EH (cell line): ENCODE measurements at places on chromosomes 2 and 18.
A peak's percentile ranks its signal among the peaks of the same experiment; 100 is the strongest.

- no peak for DNase-seq
These were observed 737 bp upstream of the RNF181 start for GRCh38 chr2:85594715-85595300.

DNA sequence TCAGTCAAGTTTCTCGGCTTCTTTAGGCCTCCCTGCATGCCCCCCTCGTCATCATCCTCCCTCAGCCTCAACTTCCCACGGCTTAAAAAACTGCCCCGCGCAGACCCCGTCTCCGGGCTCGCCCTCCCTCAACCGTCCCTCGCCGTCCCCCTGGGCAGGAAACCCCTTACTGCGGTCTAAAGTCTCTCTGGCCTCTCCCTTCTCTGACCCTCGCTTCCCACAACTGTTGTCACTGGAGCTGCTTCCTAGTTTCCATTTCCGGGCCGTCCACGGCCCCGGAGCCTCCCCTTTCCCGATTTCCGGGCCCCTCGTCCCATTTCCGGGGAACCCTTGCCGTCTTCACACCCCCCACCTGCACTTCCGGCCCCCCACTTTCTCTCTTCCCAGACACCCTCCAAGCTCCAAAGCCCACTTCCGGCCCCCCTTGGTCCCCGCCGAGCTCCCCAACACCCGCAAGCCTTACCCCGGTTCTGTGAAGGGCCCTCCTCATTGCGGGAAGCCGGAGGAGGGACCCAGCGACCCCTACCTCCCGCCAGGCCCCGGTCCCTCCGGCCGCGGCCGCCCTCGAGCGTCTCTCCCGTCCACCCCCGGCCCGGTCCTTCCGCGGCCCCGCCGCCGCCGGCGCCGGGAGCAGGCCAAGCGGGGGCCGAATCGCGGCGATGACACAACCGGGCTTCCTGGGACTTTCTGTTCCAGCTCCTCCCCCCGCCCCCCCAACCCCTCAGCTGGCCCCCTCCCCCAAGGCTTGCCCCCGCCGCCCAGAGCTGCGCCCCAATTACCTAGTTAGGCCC, 513 bp downstream of the TRIP12 start:
- DNase-seq = peak; percentile 78

GRCh38 chr2:158553257-158553656, 96.5 kb downstream of the PKP4 start:
- DNase-seq = no peak

GRCh38 chr2:205889114-205889513, 196.9 kb downstream of the INO80D start:
- DNase-seq = peak; percentile 10

DNA sequence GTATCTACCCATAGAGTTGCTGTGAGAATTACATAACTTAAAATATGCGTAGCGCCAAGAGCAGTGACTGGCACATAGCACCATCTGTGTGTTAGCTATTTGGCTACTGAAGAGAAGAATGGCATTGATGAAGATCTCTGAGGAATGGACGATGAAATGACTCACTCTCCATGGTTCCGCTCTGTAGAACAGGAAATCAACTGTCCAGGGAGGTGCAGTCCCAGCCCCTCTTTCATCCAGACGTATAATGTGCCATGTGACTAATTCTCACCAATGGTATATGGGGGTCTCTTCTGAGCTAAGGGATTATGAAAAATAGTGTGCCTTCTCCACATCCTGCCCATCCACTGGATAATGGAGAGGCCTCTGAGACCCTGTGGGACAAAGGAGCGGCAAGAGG, 254.8 kb downstream of the CYP26B1 start:
- peak; percentile 16 for DNase-seq

GRCh38 chr2:137696916-137697315, 267.4 kb upstream of the HNMT start:
- DNase-seq = no peak

DNA sequence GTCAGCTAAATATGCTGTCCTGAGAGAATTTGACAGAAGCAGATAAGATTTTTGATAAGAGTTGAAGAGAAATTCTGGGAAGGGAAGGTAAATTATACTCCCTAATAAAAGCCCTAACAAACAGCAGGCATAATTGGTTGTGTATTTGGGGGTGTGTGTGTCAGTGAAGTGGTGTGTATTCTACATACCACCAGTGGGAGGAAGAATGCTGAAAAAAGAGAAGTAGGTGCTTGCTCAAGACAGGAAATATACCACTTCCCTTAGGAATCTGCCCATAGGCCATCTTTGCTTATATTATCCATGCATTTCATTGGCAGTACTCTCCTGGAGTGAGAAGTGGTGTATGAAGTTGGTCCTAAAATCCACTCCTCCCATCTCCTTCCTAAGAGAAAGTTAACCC, 76.2 kb downstream of the FMNL2 start:
- DNase-seq = no peak

GRCh38 chr18:67650686-67651385, 134.3 kb upstream of the DSEL start:
- peak; percentile 23 for DNase-seq

DNA sequence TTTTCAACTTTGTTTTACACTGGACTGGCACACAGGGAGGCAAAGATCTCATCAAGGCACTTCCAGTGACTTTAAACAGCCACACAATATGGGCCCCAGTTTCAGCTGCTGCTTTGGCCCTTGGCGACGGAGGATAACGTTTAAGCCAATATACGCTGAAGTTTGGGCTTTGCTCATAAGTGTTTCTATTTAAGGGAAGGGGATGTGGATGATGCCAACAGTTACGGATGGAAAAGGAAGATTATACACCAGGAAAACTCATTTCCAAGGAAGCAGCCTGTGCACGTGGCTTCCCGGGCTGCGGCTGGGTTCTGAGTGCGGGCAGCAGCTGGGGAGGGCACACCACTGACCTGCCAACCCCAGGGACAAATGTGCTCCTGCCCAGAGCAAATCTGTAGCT, 151.1 kb downstream of the SH3BP4 start:
- DNase-seq = no peak

DNA sequence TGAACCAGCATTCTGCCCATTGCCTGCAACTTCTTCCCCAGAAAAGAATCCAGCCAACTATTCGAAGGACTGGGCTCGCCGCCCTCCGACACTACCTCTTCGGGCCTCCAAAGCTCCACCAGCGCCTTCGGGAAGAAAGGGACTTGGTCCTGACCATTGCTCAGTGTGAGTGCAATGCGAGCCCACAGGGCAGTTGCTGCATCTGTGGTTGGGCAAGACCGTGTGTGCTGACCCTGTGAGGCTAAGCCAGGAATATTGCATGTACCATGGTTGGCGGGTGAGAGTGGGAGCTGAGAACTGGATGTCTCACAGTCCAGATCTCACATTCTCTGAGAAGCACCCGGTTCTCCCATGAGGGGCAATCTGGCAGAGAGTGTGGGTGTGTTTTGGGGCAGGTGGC, 16.5 kb downstream of the ELMOD3 start:
- DNase-seq = no peak

DNA sequence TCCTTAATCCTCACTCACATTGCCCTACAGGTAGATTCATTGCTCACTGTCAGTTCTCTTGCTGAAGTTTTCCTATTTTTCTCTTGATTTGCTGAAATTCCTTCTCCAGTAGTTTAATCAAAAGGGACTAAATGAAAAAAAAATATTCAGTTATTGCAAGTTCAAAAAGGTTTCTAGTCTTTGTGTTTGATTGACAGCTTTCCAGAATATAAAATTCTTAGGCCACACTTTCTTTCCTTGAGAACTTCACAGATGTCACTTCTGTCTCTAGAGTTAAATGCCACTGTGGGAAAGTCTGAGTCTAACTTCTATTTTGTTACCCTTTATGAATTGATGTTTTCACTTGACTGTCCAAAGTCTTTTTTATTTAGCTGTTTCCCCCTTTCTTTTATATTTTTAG, 25.7 kb downstream of the RRM2 start:
- no peak for DNase-seq

GRCh38 chr2:19051203-19051831, 307.1 kb downstream of the OSR1 start:
- DNase-seq = no peak

DNA sequence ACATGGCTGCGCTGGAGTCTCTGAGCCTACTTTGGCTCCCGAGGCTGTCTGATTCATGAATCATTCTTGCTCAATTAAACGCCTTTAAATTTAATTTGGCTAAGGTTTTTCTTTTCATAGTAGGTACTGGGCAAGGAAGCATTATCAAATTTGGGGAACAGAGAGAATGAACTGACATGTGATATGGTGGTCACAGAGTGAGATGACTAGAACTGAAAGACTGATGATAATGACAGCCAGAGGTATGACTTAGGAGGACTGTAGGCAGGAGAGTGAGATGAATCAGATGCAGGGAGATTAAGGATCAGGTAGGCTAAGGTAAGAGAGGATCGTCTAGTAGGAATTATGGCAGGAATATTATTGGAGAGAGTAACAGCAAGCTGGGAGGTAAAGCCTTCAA, 40.9 kb upstream of the ST8SIA3 start:
- DNase-seq = no peak
